NCI-H2227 treated with DMSO at 0.1 percent for 48 hours (cell line): ENCODE measurements at places on chromosomes 16 and 17.

DNA sequence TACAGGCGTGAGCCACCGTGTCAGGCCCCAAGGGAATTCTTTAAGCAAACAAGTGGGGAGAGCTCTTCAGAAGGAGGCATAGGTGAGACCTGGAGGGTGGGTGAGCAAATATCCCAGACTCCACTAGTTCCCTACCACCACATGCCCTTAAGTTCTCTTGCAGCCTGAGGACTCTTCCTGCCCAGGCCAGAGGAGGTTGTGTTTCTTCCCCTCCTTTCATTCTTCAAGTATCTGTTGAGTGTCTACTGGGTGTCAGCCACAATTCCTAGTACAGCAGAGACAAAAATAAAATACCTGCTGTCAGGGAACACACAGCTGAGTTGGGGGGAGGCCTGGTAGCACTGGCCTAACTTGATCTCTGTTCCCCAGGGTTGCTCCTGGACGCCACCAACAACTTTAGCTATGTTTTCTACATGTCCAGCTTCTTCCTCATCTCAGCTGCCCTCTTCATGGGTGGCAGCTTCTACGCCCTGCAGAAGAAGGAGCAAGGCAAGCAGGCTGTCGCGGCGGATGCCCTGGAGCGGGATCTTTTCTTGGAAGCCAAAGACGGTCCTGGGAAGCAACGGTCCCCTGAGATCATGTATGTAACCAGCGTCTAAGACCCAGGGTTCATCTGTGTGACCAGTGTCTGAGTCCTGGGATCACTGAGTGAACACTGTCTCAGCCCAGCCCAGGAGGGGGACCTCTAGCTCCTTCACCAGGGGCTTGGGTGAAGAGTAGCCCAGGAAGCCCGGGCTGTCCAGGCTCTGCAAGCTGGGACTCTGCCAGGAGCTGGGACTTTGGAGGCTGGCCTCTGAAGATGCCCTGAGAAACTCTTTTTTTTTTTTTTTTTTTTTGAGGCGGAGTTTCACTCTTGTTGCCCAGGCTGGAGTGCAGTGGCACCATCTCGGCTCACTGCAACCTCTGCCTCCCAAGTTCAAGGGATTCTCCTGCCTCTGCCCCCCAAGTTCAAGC is 5.9 kb upstream of the ARMC7 start:
- no peak for DNase-seq

GRCh38 chr16:17467923-17468540 is 2.7 kb downstream of the XYLT1 start:
- peak; percentile 67 for DNase-seq

- DNase-seq: no peak
Measured at GRCh38 chr17:74603746-74604145, 11.7 kb upstream of the CD300LD start.

DNA sequence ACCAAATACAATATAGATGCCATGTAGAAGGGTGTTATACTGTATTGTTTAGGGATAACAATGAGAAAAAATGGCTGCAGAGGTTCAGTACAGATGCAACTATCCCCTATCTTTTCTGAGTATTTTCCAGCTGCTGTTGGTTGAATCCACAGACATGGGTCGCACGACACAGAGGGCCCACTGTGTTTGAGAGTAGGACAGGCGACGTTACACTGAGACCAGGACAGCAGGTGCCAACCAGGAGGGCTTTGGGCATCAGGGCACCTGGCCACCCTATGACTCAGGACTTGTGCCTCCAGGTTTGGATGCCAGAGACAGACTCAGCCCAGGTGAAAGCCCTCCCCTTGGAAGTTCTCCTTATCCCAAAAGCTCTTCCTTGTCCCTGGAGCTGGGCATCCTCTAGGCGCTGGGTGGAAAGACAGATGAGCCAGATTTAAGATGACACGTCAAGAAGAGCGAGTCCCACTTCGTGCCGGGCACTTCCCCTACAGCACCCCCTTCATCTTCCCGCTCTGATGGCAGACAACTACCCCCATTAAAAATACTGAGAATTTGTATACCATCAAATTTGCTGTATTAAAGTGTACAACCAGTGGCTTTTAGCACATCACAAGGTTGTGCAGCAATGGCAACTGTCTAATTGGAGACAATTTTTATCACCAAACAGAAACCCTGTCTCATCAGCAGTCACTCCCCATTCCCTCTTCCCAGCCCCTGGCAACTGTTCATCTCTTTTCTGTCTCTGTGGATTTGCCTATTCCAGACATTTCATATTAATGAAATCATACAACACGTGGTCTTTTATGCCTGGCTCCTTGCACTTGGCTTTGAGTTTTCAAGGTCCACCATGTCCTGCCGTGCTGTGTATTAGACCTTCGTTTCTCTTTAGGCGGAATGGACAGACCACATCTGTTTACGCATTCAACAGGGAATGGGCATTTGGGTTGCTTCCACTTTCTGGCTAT is 30.6 kb downstream of the TNFRSF13B start:
- no peak for DNase-seq

- DNase-seq: no peak
Measured at GRCh38 chr17:57311281-57312216, 55.2 kb downstream of the MSI2 start.

DNA sequence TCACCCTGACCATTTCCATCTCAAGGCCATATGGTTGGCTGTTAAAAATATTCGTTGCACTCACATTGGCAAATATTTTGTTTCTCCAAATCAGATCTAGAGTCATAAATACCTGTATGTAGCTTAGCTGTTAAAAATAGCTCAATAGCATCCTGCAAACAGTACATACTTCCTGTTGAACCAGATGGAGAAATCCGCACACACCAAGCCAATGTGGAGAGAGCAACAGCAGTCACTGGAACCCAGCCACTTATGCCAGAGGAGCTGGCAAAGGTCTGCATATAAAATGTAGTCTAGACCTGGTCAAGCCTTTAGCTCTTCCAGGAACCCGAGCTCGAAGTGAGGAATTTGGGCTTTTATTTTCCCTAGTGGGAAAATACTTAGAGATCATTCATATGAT is 146.4 kb upstream of the KCNJ16 start:
- no peak for DNase-seq
